ENCODE measurements at places on chromosomes 1 and 21.
A peak's percentile ranks its signal among the peaks of the same experiment; 100 is the strongest.

DNA sequence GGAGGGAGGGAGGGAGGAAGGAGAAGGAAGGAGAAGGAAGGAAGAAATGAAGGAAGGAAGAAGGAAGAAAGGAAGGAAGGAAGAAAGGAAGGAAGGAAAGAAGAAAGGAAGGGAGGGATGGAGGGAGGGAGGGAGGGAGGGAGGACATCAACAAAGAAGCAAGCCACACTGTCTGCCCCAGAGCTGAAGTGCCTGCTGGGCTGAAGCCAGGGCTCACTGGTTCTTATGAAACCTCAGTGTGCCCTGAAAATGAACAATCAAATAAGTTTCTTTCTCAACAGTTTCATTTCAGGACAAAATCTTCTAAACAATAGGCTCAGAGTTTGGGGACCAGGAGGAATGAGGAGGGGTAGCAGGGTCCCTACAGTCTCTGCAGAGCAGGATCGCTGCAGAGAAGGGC, 21.1 kb downstream of the ARHGEF19 start:
- no peak for DNase-seq

DNA sequence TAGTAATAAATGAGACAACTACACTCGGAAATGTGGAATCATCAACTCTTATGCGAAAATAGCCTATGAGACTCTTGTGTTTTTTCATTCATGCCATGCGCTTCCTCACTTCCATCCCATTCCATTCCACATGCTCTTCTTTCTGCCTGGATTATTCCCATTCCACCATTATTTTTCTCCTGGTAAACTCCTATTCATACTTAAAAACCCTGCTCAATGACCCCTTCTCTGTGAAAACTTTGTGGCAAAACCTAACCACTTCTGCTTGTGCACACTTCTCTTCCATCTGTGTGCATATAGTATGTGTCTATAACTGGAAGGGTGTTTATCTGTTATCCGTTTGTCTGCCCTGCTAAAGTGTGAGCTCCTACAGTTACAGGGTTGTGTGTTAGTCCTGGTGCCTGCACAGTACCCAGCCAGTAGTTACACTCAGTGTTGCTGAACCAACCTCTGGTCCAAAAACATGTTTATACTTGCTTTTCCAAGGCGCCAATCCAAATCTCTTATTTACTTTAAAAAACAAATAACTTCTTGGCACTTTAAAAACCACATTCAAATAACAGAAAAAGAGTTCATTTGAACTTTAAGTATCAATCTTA, 10.7 kb downstream of the EPHX1 start:
- DNase-seq = no peak

- no peak for DNase-seq
These were observed 96.0 kb downstream of the ASH1L start for GRCh38 chr1:155466617-155466972.

DNA sequence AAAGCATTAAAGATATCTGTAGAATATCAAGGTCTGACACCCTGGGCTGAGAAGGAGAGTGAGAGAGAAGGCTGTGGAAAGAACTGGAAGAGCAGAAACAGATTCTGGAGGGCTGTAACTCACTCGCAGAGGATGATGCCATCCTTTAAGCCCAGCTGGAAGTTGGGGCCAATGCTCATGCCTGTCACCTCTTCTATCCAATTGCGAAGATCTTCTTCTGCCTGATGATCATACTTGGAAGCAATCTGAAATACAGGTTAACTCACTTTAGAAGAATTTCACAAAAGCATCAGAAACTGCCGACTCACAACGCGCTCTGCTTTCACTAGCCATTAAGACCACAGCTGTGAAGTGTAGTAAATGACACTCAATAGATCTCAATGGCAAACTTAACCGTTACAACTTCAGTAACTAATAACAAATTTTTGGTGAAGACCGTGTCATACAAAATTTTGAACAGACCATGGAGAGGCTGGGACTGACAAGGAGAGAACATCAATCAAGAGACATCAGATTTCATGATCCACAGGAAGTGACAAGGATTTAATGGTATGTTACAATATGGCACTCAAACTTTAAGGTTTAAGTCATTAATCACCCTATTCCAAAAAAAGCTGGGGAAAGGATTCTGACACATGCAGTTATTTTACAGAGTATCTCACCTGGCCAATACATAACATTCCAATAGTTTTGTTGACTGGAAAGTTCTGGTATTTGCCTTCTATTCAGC, 23.5 kb downstream of the CNN3 start:
- no peak for DNase-seq

GRCh38 chr1:109239409-109240068, 9.8 kb upstream of the CELSR2 start:
- DNase-seq = peak; percentile 38

GRCh38 chr1:165597883-165598675, 33.0 kb upstream of the MGST3 start:
- peak; percentile 94 for DNase-seq

- no peak for DNase-seq
These were observed 36.5 kb downstream of the PIK3CD start for GRCh38 chr1:9687874-9688582.

- DNase-seq = no peak
These were observed 15.3 kb upstream of the SHCBP1L start for GRCh38 chr1:182968151-182968741.

DNA sequence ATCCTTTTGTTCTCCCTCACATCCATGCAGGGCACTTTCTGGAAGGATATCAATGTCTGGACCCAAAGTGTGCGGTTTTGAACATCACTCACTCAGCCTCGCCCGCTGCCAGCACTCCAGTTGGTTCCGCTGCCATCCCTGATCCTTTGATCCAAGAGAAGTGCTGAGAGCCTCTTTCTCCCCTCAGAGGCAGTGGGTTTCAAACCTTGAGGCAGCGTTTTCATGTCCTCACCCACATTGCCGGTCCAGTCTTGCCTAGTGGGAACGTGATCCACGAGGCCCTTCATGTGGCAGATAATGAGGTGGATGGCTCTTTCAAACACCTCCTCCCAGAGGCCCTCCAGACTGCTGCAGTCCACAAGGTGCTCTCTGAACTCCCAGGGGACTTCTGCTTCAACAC, 122.2 kb downstream of the ACTL8 start:
- no peak for DNase-seq

DNA sequence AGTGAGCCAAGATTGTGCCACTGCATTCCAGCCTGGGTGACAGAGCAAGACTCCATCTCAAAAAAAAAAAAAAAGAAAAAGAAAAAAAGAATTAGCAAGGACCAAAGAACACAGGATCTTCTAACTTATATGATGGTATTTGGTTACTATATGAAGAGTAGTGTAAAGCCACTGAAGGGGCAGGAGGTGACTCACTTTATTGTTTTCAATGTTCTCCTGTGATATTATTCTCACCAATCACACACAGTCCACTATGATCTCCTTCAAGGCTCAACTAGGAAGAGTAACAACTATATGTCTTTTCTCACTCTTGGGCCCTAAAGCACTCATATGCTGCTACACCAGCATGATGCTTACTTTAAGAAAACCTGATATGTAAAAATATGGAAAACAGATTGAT, 26.7 kb downstream of the RC3H1 start:
- no peak for DNase-seq

DNA sequence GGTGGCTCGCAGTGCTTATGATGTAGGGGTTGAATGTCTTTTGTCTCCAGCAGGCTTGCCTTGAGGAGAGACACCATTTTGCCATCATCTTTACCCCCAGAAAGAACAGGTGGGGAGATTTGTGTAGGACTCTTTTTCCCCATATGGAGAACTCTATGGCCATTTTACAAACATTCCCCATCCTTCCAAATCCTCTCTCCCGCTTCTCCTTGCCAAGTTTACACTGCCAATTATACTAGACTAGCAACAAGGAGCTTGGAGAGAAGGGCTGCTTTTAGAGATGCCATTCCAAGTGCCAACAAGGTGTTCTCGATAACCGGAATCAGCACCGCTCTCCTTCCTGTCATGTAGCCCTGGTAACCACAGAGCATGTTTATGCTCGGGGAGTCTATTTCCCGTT, 233.1 kb downstream of the CAMTA1 start:
- no peak for DNase-seq

- DNase-seq = no peak
These were observed 9.6 kb downstream of the BTBD19 start for GRCh38 chr1:44817771-44818495.

DNA sequence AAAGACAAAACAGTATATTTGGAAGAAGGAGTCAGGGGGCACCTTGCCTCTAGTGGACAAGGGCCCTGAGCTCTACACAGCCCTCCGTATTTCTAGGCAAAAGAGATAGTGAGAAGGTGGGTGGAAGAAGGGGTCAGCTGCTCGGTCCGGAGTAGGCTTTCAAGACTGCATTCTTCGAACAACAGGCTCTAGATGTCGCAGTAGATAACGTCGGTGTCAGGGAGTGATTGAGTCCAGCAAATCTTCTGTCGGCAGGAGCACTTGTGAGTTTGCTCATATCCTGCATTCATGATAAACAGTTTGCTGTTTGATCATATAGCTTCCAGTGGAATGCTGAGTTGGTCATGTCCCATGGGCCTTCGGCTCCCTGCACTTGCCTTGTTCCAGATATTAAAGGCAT, 36.8 kb downstream of the DIPK1A start:
- DNase-seq = no peak

- no peak for DNase-seq
These were observed 191.2 kb downstream of the GRIK1 start for GRCh38 chr21:29748391-29749167.

DNA sequence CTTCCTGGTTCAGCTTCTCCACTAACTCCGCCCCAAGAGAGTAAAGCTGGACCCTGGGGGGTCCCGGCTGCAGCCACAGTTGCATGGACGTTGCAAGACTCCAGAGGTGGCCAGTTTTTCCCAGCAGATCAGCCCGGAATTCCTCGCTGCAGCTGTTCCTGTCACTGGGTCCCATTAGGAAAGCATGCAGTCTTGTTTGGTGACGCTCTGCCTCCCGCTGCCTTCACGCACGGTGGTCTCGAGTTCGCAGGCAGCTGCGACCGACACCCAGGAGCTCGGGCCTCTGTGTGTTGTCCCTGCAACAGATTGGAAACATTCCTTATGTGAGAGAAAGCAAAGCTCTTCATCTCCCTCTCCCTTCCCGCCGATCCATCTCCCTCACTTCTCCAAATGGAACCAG, 162.8 kb downstream of the PRDM16 start:
- DNase-seq = no peak

GRCh38 chr1:67626090-67626860, 58.7 kb upstream of the GADD45A start:
- DNase-seq = no peak

GRCh38 chr21:16004086-16004485, 274.3 kb downstream of the USP25 start:
- DNase-seq = no peak

GRCh38 chr1:6497867-6498575, 6.6 kb upstream of the PLEKHG5 start:
- no peak for DNase-seq

Data from T-helper 1 cell (primary cell).